ENCODE measurements at places on chromosomes 5 and 9. TPM values are rescaled to one million over a fixed set of nuclear protein-coding genes. Genes with fewer than 3 reads are reported as not detected.

CDH18 gene
- not detected for total RNA-seq

POLR3G gene
- total RNA-seq: 1.4 TPM

DNA sequence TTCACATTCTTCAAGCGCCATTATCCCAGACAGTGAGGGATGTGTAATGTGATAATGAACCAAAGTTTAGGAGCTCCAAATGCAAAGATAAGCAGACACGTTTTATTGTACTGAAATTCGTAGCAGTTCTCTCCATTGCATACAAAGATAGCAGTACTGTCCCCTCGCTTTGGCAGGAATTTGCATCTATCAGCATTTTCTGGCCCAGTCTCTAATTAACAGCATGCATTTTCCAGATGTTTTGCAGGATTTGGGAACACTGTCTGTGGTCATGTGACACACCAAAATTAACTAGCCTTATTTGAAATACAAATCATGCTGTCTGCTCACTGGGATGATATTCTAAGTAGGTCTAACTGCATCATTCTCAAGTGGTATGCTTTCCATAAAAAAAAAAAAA lies 235.9 kb upstream of the TRPM3 start:
- DNase-seq: no peak

DNA sequence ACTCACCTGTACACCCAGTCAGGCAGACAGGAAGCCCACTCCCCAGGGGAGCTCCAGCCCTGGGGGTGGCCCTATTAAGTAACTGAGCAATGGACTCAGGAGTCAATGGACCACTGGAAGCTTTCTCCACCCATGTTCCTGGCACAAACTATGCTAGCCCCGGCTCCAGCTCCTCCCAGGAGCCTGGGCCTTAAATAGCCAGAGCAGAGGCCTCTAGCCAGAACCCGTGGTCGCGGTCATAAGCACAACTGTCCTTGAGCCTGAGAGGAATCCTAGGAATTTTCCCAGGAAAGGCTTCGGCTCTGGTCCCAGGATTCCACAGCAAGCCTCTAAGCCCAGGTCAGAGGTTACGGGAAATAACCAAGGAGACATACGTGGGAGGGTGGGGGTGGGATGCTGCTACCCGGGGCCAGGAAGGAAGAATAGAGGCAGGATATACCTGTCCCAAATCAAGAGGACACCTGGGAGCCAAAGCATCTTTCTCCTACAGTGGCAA lies 5.5 kb downstream of the SEPTIN8 start:
- no peak for DNase-seq

- DNase-seq: no peak
Measured at GRCh38 chr5:56077796-56078233, 83.1 kb upstream of the IL6ST start.

GRCh38 chr5:7828269-7828668 lies 22.7 kb downstream of the CFAP90 start:
- no peak for DNase-seq

DNA sequence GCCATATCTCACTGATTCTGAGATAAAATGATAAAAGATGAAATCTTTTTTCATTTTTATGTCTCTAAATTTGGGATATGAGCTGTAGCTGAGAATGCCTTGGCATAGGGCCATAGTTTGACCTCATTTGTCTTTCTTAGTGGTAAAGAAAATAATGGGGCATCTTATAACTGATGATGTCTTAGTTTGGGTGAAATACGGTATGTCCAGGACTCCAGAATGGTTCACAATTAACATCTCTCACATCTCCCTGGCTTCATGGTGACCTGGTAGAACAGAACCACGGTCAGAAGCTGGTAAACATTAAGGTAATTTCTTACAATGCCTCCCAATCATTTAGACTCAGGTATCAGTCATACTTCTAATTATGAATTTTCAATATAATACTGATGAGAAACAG lies 250.8 kb downstream of the MAT2B start:
- DNase-seq: no peak

DNA sequence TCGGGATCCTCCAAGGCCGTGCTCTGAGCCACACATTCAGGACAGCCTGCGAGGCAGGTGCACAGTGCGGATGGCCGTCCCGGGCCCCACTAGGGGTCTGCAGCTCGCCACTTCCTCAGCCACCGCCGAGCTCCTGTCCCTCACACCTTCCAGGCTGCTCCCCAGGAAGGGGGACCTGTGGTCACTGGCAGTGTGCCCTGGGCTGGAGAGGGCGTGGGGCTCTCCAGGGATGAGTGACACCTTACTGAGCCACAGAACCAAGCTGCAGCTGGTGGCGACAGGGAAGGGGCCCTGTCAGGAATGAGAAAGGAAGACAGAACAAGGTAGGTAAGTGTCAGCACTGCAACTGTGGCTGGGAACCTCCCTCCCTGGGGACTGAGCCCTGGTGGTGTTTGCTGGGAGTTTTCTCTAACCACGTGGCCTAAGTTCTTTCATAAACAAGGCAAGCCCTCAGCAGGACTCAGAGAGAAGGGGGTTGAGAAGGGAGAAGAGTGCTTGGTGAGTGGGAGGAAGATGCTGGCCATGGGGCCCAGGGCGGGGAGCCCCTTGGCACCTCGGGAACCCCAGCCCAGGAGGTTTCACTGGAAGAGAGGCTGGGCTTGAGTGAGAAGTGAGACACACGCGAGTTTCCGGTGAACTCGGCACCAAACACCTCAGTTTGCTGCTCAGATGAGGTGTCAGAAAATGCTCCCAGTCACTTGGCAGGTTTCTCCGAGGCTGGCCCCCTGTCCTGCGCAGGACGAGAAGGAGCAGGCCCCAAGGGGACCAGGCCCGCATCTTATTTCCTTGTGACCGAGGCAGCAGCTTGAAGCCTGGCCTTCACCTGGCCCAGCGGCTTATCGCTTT lies 5.2 kb downstream of the IL13 start:
- DNase-seq: no peak

GRCh38 chr5:54659700-54660131 lies 142.2 kb downstream of the SNX18 start:
- no peak for DNase-seq

Measured in left colon (tissue), 2 donors.